ENCODE measurements at places on chromosomes 13 and 19.

DNA sequence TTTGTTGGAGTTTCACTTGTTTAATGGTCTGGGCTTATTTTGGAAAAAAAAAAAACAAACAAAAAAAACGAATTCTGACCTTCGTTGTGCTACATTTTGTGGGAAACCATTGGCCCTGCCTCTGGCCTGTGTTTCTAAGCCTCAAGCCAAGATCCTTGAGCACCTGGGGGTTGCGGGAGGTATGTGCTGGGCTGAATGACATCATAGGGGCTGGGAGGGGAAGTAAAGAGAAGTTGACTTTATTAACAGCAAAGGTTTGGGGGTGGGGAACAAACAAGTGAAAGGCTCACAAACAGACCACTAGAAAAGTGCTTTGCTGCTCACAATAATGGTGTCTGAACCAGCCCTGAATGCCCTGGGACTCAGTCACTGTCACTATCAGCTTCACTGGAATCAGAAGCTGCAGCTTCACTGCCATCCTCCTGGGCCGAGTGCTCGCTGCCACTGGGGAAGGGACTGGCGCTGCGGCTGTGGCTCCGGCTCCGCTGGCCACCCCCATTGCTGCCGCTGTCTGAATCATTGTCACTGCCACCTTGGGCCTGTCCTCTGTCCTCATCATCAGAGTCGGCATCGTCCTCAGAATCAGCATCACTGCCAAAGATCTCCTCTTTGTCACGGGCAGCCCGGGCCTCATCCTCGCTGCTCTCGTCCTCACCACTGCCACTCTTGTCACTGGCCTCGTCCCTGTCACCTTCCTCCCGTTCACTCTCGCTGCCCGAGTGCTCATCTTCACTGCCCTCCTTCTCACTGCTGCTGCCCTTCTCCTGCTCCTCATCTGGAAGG, 5.1 kb downstream of the PAF1 start:
- DNase-seq, result no peak

GRCh38 chr19:42284591-42285341, 15.7 kb downstream of the CIC start:
- no peak for DNase-seq

GRCh38 chr19:52142001-52142595, 2.4 kb upstream of the ZNF616 start:
- no peak for DNase-seq

DNA sequence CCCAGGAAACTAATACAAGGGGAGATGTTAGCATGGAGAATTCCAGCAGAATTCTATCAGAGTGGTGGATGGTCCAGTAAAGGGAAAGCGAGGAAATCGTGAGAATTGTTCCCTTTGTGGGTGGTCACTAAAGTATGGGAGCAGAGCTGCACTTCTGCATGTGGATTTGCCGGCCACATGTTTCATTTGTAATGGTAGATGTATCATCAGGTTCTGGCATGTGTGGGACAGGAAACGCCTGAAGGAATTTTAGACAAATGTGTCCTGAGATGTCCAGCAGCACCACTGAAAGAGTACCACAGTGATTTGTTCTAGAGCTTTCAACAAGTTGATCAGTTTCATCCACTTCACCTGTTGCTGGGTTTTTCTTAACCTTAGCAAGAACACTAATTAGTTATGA, 308.4 kb downstream of the SHISA2 start:
- DNase-seq, result no peak

DNA sequence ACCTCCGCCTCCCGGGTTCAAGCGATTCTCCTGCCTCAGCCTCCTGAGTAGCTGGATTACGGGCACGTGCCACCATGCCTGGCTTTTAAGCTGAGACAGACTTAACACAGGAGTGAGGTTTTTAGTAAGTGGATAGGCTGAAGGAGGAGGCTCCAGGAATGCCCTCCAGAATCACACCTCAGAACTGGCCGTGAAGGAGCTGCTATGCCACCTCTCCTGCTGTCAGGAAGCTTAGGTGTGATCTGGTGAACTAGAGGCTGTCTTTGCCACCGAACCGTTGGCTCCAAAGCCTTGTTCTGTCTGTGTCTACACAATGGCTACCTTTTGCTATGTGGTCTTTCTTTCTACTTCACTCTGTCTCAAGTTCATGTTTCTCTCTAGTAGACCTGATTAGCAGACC, 4.2 kb downstream of the PDCD2L start:
- no peak for DNase-seq

GRCh38 chr13:28637714-28638355, 21.1 kb upstream of the POMP start:
- no peak for DNase-seq

GRCh38 chr13:47166336-47166735, 269.5 kb upstream of the HTR2A start:
- no peak for DNase-seq

DNA sequence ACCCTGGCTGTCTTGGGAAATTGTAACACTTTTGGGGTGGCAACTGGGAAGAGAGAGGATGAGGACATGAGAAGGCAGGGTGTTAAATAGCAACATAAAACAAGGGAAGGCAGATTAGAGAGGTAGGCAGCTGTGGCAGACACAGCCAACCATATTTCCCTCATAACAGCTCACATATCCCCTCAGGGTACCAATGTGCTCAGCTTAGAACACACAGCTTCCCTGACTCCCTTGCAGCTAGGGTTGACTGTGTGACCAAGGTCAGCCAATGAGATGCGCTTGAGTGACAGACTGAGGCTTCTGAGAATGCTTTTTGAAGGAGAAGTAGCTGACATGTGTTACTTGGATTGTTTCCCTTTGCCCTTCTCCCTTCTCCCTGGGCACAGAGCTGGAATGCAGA, 28.8 kb upstream of the SPATA13 start:
- no peak for DNase-seq

GRCh38 chr19:48318286-48318987, 6.9 kb upstream of the EMP3 start:
- DNase-seq, result no peak

GRCh38 chr13:52405369-52405766, 604 bp downstream of the THSD1 start:
- no peak for DNase-seq

GRCh38 chr19:17054746-17055145, 20.5 kb downstream of the HAUS8 start:
- DNase-seq, result no peak

DNA sequence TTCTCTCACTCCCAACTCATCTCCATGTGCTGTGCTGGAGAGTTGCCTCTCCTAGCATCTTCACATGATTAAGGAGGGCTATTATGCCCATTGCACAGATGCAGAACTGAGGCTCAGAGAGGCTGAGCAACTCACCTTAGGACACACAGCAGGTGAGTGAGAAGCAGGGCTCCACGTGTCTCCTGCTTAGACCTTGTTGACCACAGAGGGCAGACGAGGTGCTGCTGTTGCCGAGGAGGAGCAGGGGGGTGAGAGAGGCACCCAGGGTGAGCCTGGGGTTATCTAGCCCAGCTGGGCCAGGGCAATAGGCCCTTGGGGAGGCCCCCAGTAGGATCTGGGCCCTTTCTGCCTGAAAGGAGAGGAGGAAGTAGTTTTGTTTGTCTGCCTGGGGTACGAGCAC, 2.4 kb upstream of the HSH2D start:
- DNase-seq, result no peak

GRCh38 chr13:65864039-65864438, 1366.1 kb downstream of the PCDH9 start:
- DNase-seq, result no peak

DNA sequence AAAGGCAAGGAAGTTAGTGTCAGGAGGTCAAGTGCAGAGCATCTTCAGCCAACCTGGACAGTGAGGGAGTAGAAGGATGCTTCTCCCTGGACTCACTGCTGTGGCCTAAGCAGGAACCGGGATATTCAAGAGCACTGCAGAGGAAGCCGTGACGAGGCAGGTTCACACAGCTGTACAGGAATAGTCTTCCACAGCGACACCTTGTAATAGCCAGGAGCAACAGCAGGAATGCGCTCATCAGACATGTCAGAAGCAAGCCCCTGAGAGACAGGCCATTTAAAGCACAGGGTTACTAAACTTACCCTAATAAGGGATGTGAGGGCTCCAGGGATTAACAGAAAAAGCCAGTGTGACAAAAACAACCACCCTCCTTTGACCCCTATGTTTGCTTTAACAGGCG, 3.5 kb upstream of the MED26 start:
- DNase-seq, result no peak

GRCh38 chr19:29217616-29218015, 4.7 kb upstream of the UQCRFS1 start:
- DNase-seq, result no peak

GRCh38 chr13:110638257-110638656, 22.9 kb downstream of the NAXD start:
- DNase-seq, result no peak

DNA sequence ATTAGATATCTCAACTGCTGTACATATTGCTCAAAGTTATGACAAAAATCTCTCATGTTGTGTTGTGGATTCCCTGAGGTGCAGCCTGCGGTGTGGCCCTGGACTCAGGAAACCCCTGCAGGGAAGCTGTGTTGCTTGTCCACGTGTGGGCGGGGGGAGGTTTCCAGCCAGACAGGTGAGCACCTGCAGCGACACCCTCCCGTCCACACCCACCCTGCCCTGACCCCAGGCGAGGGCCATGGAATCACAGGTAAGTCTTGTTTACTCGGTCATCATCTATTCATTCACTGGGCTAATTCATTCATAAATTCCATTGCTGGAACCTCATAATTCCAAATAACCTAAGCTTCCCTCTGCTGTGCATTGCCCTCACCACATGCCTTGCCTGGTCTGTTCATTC, 14.1 kb downstream of the PLPP2 start:
- DNase-seq, result no peak

GRCh38 chr19:31483226-31483857, 134.1 kb upstream of the TSHZ3 start:
- no peak for DNase-seq

GRCh38 chr19:32868206-32868950, 1.2 kb downstream of the SLC7A9 start:
- no peak for DNase-seq

DNA sequence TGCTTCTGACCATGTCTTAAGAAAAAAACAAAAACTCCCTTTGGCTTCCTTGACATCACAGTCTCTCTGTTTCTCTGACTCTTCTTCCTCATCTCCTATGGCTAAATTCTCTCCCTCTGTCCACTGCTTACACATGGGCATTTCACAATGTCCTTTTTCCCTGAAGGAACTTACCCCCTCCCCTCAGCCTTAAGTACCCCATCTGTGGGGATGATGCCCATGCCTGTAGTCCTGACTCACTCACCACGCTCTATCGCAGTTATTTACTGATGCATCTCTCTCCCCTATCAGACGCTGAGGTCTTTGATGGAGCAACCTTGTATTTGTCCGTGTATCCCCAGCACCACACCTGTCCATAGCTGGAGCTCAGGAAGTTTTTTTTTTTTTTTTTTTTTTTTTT, 32.4 kb downstream of the ACTN4 start:
- DNase-seq, result no peak

- no peak for DNase-seq
Measured at GRCh38 chr19:53308339-53308811, 25.2 kb upstream of the ZNF845 start.

- no peak for DNase-seq
Measured at GRCh38 chr19:29812080-29812880, 489 bp downstream of the CCNE1 start.

- no peak for DNase-seq
Measured at GRCh38 chr13:99041788-99042187, 63.9 kb upstream of the DOCK9 start.

GRCh38 chr19:41303954-41304353, 6.0 kb upstream of the CCDC97 start:
- DNase-seq, result no peak

GRCh38 chr13:50990818-50991506, 81.4 kb downstream of the RNASEH2B start:
- DNase-seq, result peak; percentile 20

DNA sequence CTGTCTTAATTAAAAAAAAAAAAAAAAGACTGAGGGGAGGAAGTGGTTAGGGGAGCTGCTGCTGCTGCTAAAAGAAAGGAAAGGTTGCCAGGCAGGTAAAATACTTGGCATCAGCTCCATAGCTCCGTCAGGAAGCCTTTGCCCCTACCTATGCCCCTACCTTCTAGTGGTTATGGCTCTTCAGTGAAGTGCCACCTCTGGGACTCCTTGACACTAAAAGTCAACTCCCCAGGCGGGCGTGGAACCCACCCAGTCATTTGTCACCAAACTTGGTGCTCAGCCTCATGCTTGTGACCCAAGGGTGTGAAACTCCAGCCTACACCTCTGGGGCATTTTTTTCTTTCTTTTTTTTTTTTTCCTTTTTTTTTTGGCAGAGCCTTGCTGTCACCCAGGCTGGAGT, 4.9 kb upstream of the NECTIN2 start:
- DNase-seq, result no peak

GRCh38 chr19:1880611-1881392, 4.5 kb downstream of the ABHD17A start:
- DNase-seq, result no peak

- DNase-seq, result no peak
Measured at GRCh38 chr13:45607931-45608330, 7.6 kb downstream of the ERICH6B start.

GRCh38 chr13:95023405-95023804, 277.8 kb downstream of the ABCC4 start:
- no peak for DNase-seq

GRCh38 chr13:92842145-92842544, 384.5 kb upstream of the GPC6 start:
- DNase-seq, result peak; percentile 68

DNA sequence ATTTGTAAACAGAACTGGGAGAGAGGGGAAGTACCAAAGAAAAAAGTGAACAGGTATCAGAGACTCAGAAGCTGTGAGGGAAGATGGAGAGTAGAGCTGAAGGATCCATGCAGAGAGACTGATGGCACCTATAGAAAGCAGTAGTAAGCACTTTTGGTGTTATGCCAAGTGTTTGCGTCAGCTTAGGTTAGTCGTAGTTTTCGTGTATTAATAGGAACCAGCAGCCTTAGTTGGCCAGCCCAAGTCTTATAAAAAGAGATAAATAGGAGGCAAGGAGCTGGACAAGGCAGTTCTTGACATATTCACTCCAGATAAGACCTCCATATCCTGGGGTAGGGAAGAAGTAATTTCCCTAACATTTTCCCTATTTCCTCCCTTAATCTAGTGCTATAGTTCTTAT, 214.2 kb downstream of the OXGR1 start:
- DNase-seq, result no peak

DNA sequence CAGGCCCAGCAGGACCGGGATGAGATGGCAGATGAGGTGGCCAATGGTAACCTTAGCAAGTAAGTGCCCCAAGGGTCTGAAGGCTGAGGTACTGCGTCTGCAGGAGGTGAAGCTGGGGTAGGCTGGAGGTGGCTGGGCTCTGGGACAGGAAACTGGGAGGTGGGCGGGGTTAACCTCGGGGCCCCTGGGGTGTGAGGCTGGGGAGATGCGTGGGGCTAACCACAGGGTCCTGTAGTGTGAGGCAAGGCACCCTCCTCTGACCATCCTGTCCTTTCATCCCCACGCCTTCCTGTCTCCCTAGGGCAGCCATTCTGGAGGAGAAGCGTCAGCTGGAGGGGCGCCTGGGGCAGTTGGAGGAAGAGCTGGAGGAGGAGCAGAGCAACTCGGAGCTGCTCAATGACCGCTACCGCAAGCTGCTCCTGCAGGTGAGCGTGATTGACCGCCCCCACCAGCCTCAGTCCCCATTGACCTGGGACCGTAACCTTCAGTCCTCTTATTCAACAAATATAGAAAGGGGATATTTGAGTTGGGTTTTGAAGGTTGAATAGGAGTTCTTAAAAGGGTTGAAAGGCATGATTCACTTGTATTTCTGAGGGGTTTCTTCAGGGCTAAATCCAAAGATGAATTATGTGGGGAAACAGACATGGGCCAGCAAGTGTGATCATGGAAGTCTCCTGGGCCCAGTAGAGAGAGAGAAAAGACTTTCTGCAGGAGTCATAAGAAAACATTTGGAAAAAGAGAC, 35.7 kb downstream of the KCNC3 start:
- no peak for DNase-seq

- peak; percentile 9 for DNase-seq
Measured at GRCh38 chr19:14149509-14149994, 13.2 kb upstream of the ASF1B start.

Data from fibroblast of skin of left quadriceps (primary cell).